ENCODE measurements at places on chromosomes 11 and 22.

GRCh38 chr11:111633756-111634362 is 31.6 kb downstream of the SIK2 start:
- no peaks in the 10 kb centered on the region for H3K27me3 ChIP-seq
- peak overlapping the region; percentile 51 for H3K27ac ChIP-seq
- H3K4me1 ChIP-seq, result peaks cover 3% of the 10 kb centered on the region
- no peak overlapping the region for H3K4me3 ChIP-seq

DNA sequence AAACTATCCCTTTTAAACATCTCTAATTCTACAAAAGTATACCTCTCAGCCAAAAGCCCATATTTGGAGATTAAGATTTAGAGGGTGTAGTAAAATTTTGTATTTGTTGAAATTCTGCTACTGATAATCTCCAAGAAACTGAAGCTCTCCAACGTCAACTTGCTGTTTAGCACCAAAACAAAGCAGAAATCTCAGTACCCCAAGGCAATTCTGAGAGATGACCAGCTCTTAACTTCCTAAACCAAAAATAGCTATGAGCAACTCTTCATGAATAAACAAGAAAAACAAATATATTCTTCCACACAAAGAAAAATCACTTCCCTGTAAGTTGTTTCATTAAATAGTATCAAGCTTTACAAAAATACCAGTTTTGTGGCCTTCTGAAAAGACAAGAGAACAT is 13.3 kb downstream of the RRAS2 start:
- DNase-seq, result no peak
- H3K27me3 ChIP-seq, result no peaks in the 10 kb centered on the region

- peaks cover 10% of the 10 kb centered on the region for H3K4me1 ChIP-seq
- no peak for DNase-seq
- H3K27me3 ChIP-seq, result no peaks in the 10 kb centered on the region
- peak overlapping the region; percentile 53 for H3K27ac ChIP-seq
- H3K4me3 ChIP-seq, result no peak overlapping the region
These were observed 77.9 kb downstream of the SIK3 start for GRCh38 chr11:117020287-117020686.

GRCh38 chr11:121572571-121573059 is 119.8 kb upstream of the SORL1-AS1 start:
- DNase-seq, result no peak
- no peak overlapping the region for H3K27ac ChIP-seq
- H3K36me3 ChIP-seq, result peaks cover 47% of the 10 kb centered on the region
- no peak overlapping the region for H3K4me3 ChIP-seq
- H3K4me1 ChIP-seq, result no peaks in the 10 kb centered on the region
- no peaks in the 10 kb centered on the region for H3K27me3 ChIP-seq

DNA sequence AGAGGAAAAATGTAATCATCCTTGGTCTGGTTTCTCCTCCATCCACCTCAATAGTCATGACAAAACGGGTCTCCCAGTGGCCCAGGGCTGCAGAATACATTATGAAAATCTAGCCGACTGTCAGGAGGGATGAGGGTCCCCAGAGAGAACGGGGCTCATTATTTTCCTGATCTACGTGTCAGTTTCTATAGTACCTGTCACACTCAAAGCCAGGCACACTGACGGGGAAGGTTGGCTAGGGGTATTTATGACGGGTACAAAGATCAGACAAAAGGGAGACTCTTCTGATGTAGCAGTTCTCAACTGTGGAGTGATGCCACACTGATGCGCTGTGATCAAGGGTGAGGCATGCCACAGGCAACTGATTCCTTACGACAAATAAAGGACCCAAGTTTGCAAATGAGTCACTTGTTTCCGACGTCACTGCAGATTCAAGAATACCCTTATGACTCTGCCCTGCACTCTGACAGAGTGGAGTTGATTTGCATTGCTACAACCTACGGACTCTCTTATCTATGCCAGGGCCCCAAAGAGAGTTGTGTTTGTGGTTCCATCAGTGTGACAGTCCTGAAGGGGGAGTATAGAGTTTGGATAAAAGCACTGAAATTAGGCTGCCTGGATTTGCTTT is 188.2 kb upstream of the TBCEL start:
- no peaks in the 10 kb centered on the region for H3K4me1 ChIP-seq
- H3K4me3 ChIP-seq, result no peak overlapping the region
- H3K27ac ChIP-seq, result no peak overlapping the region
- H3K36me3 ChIP-seq, result no peaks in the 10 kb centered on the region

DNA sequence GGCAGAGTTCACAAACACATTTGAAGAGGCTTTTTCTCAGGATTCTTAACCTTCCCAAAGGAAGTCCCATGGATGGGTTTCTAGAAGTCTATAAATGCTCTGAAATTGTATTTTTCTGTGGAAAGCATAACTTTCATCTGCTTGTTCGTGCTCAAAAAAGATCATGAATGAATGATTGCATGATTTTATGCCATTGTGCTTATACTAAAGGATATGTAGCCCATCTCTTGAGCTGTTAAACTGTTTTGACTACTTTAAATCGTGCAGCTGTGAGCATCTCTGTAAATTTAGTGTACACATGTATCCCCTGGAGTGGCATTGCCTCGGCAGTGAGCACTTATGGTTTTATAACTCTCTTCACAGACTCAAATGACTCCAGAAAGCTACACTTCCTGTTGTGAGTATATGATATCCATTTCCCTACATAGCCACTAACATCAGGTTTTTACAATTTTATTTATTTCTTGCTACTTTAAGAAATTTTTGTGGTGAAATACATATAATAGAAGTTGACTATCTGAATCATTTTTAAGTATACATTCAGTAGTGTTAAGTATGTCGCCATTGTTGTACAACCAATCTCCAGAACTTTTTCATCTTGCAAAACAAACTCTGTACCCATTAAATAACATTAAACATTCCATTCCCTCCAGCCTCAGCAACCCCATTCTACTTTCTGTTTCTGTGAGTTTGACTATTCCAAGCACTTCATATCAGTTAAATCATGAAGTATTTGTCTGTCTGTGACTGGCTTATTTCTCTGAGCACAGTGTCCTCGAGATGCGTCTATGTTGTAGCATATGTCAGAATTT is 8.0 kb downstream of the NEAT1 start:
- peaks cover 18% of the 10 kb centered on the region for H3K36me3 ChIP-seq
- H3K4me3 ChIP-seq, result no peak overlapping the region
- H3K27ac ChIP-seq, result peak overlapping the region; percentile 85
- no peaks in the 10 kb centered on the region for H3K27me3 ChIP-seq
- H3K4me1 ChIP-seq, result peaks cover 2% of the 10 kb centered on the region
- DNase-seq, result peak; percentile 48

- H3K4me3 ChIP-seq, result no peak overlapping the region
- peaks cover 1% of the 10 kb centered on the region for H3K4me1 ChIP-seq
- peak; percentile 54 for DNase-seq
- H3K27me3 ChIP-seq, result no peaks in the 10 kb centered on the region
These were observed 33.0 kb downstream of the PTPRJ start for GRCh38 chr11:48013269-48013901.

- no peaks in the 10 kb centered on the region for H3K36me3 ChIP-seq
- peak; percentile 17 for DNase-seq
- H3K4me1 ChIP-seq, result no peaks in the 10 kb centered on the region
- H3K27ac ChIP-seq, result no peak overlapping the region
- H3K27me3 ChIP-seq, result no peaks in the 10 kb centered on the region
These were observed 40.7 kb downstream of the SFI1 start for GRCh38 chr22:31537019-31537535.

DNA sequence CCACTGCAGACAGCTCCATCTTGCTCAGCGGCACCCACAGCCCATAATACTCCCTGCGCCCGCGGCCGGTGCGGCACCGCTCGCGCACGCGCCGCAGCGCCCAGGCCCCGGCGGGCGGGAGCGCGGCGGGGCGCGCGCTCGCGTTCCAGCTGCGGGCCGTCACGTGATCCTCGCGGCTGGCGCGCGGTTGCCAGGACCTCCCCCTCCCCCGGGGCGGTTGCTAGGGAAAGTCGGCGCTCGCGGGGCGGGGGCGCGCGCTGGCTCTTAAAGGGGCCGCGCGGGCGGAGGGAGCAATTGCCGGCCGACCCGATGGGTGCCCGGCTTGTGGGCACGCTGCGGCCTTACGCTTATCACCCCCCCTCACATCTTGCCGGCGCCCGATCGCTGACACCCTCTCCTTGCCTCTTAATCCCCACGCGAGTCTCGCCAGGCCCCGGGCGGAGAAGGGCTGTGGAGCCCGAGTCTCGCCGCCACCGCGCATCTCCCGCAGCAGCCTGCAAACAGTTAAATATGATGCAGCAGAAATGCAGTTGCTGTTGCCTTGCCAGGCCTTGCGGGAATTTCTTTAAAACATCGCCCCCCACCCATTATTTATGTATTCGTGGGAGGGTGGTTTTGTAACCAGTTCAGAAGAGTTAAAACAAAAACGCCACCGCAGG is at the start of gene CBX6:
Gene CBX6 (minus strand): TSS at position 45 of the 659 bp plus-strand sequence. CDS start 26 bp downstream, at position 19.
- H3K4me3 ChIP-seq, result peak within 1 kb of the TSS; percentile 64
- H3K36me3 ChIP-seq, result no peaks in the 10 kb centered on the region
- no peaks in the 10 kb centered on the region for H3K4me1 ChIP-seq
- peak within 1 kb of the TSS; percentile 90 for H3K27ac ChIP-seq

GRCh38 chr11:44356351-44356750 is 46.4 kb upstream of the ALX4 start:
- peaks cover 12% of the 10 kb centered on the region for H3K27me3 ChIP-seq
- DNase-seq, result no peak
- H3K4me1 ChIP-seq, result no peaks in the 10 kb centered on the region

GRCh38 chr11:71130106-71130505 is 122.3 kb downstream of the SHANK2 start:
- H3K4me3 ChIP-seq, result no peak overlapping the region
- peaks cover 29% of the 10 kb centered on the region for H3K36me3 ChIP-seq
- no peak overlapping the region for H3K27ac ChIP-seq
- DNase-seq, result no peak

DNA sequence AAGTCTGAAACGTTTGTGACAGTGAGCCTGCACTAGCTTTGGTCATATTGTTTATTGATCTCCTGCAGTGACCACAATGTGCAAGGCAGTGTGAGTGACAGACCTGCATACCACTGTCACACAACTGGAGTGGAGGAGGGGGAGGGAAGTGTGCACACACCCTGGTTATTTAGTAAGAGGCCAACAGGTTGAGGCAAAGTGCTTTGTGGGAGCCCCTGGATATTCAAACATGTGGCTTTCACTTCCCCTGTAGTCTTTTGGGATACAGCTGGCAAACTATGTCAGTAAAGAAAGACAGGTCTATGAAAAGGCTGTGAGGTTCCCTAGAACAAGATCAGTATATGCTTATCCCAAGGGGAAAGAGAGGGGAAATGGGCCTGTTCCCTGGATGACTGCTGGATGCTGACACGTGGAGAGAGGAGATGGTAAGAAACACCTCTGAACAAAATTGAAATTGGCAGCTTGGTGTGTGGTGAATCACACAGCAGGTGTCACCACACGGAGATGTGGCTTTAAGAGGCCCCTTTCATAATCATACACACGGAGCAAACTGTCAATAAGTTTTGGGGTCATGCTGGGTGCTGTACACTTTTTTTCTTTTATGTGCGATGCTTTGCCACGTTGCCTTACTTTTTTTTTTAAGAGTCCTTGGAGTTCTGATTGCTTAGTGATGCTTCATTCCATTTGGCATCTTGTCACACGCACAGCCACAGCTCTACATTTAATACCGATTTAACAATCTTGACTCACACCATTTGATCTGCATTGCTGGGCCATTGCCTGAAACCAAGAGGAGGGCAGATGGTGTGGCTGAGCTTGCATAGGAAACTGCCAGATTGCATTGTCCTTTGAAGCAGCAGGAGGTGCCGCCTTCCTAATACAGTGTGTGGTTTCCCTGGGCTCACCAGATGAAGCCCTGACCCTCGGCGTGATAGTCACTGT is 11.3 kb downstream of the OSBP2 start:
- no peak overlapping the region for H3K4me3 ChIP-seq
- no peak for DNase-seq
- no peaks in the 10 kb centered on the region for H3K27me3 ChIP-seq
- no peak overlapping the region for H3K27ac ChIP-seq

GRCh38 chr11:20493340-20493739 is 105.8 kb downstream of the PRMT3 start:
- no peak overlapping the region for H3K27ac ChIP-seq
- no peak overlapping the region for H3K4me3 ChIP-seq
- no peaks in the 10 kb centered on the region for H3K27me3 ChIP-seq
- no peak for DNase-seq
- H3K4me1 ChIP-seq, result no peaks in the 10 kb centered on the region
- H3K36me3 ChIP-seq, result no peaks in the 10 kb centered on the region

DNA sequence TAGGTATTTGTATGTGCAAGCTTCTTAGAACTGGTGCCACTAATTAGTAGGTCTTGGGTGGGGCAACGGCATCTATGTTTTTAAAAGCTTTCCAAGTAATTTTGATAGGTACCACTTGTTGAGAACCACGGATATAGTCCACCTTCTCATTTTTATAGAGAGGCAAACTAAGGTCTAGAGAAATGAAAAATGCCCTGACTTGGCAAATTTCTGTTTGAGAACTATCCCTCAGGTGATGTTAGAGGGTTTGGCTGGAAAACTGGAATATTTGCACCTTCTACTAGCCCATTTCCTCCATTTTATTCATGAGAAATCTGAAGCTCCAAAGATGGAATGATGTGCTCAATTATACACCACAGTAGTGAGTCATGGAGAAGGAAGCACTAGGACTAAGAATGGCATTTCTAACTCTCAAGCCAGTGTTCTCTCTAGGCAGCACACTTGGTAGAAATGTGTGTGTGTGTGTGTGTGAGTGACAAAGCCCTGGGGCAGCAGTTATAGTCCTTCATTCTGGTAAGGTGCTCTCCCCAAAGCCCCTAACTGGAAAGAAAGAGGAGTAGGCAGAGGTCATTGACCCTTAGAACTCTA is 1.8 kb upstream of the TMEM86A start:
- DNase-seq, result no peak
- no peak overlapping the region for H3K27ac ChIP-seq
- no peaks in the 10 kb centered on the region for H3K36me3 ChIP-seq
- H3K27me3 ChIP-seq, result no peaks in the 10 kb centered on the region
- H3K4me1 ChIP-seq, result no peaks in the 10 kb centered on the region

GRCh38 chr11:16365581-16366228 is 9.4 kb upstream of the SOX6 start:
- no peak for DNase-seq
- no peaks in the 10 kb centered on the region for H3K27me3 ChIP-seq
- no peak overlapping the region for H3K4me3 ChIP-seq

DNA sequence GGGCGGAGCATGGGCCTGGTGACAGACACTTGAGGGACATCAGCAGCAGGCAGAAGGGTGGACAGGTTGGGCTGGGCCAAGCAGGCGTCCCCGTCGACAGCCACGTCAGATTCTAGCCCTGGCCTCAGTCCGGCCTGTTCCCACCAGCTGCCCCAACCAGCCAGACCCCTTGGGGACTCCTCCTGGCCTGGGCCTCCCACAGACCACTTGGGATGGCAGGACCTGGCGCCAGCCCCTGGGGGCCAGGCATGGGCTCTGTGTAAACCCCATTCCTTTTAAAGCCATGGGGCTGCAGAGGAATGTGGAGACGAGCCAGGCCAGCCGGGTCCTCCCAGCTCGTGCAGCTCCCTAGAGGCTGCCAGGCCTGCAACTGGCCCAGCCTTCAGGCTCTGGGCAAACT is 4.7 kb upstream of the SUSD2 start:
- no peak overlapping the region for H3K27ac ChIP-seq
- peaks cover 15% of the 10 kb centered on the region for H3K36me3 ChIP-seq
- H3K27me3 ChIP-seq, result no peaks in the 10 kb centered on the region

- no peak overlapping the region for H3K27ac ChIP-seq
- H3K4me3 ChIP-seq, result no peak overlapping the region
- no peaks in the 10 kb centered on the region for H3K27me3 ChIP-seq
- DNase-seq, result no peak
- peaks cover 25% of the 10 kb centered on the region for H3K4me1 ChIP-seq
These were observed 41.3 kb downstream of the CDKN1C start for GRCh38 chr11:2844116-2844842.

- no peak for DNase-seq
- H3K27me3 ChIP-seq, result no peaks in the 10 kb centered on the region
- no peaks in the 10 kb centered on the region for H3K36me3 ChIP-seq
- no peak overlapping the region for H3K4me3 ChIP-seq
These were observed 350.1 kb downstream of the GUCY1A2 start for GRCh38 chr11:106668147-106668546.
